ENCODE measurements at places on chromosomes 3 and 15.

GRCh38 chr3:148758303-148758884, 60.7 kb downstream of the AGTR1 start:
- no peak for DNase-seq

GRCh38 chr3:118682921-118683320, 351.7 kb downstream of the IGSF11 start:
- no peak for DNase-seq

- no peak for DNase-seq
These were observed 439.4 kb downstream of the C3orf38 start for GRCh38 chr3:88589138-88589537.

DNA sequence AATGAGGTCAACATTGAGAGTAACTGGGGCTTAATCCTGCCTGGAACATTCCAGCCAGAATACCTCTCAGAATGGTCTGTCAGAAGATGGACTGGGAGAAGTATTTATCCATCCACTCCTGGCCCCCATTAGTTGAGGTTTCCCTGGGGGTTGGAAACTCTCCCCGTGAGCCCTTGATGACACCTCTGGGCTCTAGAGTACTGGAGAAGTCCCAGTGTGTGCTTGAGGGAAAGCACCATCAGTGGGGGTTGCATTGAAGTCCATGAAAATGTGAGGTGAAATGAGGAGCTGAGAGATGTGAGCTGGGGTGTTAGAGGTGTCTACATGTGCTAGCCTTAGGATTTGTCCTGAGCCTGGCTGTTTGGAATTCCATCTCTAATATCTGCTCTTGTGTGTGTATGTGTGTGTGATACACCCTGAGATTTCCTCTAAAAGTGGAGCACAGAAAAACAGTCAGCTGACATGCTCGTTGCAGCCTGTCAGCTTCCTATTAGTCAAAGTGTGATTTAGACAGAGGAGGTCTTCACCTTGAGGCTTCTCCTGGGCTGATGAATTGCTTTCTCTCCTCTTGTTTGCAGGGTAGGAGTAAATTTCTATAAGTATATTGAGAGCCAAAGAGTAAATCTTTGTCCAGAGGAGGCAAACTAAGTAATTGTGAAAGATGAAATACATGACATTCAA, 67.6 kb downstream of the NR1D2 start:
- DNase-seq, result no peak

DNA sequence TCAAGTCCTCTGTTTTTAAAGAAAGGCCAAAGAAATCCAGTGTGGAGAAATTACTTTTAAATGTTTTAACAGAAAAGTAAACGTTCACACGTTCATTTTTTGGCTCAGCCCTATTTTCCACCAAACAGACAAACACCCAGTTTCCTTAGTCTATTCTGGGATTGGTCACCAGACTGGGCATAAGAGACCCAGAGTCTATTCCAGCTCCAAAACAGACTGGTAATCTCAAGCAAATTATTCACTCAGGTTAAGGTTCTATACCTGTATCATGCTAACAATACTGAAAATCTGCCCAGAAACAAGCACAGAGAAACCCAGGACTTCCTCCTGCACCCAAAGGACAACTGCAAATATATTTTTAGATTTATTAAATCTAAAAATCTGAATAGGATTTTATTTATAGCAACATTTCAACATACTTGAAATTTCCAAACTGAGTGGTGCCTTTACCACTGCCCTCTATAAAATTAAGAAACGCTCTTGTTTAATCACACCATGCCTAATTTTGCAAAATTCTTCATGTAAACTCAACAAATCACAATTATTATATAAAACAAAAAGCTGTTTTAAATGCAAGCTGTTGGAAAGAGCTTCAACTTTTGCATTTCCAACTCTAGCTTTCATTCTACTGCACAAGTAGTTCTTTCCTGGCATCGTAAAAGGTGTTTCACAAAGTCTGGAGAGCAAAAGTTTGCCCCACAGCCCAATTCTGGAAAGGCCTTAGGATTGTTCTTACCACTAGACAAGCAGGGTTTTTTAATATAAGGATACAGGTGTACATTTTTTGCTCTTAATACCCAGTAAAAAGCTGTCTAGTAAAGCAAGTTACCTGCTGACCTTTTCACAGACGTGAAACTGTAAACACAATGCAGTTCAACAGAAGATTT, 18.7 kb downstream of the ZNF148 start:
- DNase-seq, result no peak

DNA sequence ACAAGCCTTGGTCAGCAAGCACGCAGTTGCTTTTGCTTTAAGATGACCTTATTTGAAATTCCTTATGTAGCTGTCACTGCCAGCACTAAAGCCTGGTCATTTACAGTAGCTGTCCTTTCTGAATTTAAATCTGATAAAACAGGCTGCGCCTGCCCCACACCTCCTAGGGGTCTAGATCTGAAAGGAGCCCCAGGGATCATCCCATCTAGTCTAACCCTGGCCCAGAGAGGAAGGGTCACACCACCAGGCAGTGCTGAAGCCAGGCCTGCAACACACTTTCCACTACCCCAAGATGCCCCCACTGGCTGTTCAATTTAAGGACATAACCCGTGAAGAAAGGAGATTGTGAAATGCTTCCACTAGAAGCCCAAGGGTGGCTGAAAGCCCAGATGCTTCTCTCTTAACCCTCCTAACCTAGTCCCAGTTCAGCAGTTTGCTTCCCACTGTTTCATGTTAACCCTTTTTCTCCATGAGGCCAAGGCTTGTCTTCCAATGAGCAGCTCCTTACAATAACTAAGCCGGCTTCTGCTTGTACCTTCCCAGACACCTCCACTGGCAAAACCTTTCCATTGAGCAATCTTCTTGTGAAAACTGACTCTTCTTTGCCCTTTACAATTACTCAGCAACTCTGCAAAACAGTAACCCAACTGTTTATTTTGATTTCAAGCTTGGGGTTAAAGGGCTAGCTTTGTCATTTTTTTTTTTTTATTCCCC, 198.9 kb upstream of the LPP start:
- no peak for DNase-seq

DNA sequence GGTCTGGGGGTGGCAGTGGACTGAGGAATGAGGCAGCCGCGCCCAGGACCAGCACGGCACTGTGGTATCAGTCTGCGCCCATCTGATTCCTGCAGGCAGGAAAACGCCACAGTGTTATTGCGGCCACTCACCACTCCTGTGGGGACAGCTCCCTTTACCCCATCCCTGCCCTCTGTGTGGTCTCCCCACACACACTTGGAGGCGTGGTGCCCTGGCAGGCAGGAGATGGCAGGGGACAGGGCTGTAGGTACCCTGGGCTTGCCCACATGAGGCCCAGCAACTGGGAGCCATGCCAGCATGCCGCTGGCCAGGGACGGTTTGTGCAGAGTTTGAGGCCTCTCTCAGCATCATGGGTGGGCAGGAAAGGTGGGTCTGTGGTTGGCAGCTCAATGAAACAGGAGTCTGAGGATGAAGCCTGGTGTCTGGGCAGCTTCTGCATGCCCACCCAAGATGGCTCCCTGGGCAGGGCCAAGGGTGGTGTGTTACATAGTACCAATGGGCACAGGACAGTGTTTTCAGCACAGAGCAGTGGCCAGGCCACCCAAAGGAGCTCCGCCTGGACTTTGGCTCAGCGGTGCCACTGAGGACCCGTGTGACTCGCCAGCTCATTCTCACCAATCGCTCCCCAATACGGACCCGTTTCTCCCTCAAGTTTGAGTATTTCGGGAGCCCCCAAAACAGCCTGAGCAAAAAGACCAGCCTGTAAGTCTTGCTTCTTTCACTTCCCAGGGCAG, 27.2 kb downstream of the ACAA1 start:
- DNase-seq, result no peak

DNA sequence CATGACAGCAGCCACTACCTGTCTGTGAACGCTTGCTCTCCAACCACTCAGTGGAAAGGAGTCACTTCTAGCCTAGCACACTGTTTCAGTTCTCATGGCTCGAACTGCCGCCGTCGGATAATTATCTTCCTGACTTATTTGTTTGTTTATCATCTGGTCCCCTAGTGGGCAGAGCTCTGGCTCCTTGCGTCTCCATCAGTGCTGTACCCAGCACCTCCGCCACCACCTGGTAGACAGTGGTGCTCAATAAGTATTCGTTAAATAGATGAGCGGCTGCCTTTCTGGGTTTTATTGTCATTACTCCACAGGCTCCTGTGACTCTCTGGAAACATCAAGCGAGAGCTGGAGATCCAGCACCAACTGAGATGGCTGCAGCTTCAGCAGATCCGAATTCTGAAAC, 297.5 kb downstream of the NTRK3 start:
- no peak for DNase-seq

DNA sequence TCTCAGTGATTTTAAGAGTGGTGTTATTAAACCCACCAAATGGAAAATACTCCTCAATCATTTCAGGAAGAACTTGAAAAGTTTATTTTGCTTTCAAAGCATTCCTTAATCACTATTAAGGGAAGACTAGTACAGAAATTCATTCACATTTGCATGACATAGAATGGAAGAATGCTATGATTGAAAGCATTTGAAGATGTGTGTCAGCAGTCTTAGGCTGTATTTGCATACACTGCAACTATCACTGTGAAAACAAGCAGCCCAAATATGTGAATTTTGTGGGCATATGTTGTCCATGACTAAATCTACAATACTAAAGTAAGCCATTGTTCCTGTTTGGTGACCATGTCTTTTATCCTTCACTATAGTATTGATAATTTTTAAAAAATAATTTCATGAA, 95.8 kb downstream of the CNTN3 start:
- DNase-seq, result no peak

DNA sequence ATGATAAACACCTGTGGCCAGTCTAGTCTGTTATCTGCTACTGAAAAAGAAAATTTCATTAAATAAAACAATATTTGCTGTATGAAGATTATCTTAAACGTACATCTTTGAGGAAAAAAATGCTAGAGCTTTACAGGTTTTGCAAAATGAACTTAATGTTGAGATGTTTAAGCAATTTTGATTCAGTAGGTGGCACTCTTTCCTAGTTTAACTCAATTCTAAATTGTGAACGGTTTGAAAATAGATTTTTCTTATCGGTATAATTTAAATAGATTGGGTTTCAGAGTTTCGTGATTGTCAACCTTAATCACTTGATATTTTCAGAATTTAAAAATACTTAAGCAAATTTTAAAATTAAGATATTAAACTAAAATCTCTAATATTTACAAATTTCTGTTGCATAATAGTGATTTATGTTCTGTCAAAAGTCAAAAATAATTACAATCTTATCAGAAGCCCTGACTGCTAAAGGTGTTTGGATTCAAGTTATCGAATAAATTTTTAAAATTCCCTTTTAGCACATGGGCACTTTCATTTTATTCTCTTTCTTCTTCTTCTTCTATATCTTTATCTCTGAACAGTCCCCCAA, 7.0 kb upstream of the RNF111 start:
- DNase-seq, result no peak

DNA sequence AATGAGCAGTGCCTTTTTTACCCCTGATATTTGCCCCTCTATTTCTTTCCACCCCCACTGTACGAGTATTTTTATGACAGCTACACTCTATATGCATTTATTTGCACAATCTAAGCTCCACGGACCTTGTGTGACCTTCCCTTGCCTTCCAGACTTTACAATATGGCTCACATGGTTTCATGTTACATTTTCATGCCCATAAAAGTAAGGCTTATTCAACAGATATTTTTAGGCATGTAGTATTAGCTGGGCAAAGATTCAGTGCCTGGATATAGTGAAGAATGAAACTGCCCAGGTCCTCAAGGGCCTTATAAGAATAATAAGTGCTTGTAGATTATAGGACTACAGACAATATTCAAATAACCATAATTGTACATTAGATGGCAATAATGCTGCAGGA, 481.9 kb upstream of the CNTN4 start:
- DNase-seq, result no peak

GRCh38 chr15:98071786-98072185, 111.3 kb downstream of the ARRDC4 start:
- DNase-seq, result no peak

GRCh38 chr3:13879102-13879945, 547 bp downstream of the WNT7A start:
- peak; percentile 33 for DNase-seq

GRCh38 chr3:142019794-142020320, 129.5 kb downstream of the TFDP2 start:
- no peak for DNase-seq

- no peak for DNase-seq
These were observed 41.3 kb downstream of the NMNAT3 start for GRCh38 chr3:139636511-139636910.

DNA sequence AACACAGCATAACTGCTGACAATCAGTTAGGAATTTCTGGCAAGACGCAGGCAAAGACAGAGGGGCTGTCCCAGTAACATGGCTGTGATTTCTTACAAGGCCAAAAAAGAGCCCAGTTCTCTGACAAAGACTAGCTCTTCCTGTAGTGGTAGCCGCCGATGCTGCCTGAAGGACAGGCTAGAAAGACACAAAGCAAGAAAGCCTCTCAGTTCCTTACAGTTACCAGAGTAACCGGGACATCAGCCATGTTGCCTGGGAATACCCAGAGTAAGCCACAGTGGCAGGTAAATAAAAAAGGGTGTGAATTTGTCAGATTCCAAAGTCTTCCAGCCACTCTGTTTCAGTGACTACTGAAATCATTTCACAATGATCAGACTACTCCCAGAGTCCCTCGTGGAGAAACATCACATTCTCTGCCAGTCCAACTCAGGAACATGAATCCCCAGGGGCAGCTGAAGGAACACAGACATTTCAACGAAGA, 493.6 kb upstream of the ADAMTS9 start:
- DNase-seq, result no peak

GRCh38 chr3:71208211-71209095, 375.1 kb downstream of the FOXP1 start:
- no peak for DNase-seq

GRCh38 chr3:163048881-163049280, 1552.3 kb downstream of the OTOL1 start:
- DNase-seq, result no peak

- no peak for DNase-seq
These were observed 17.4 kb downstream of the SLC35A5 start for GRCh38 chr3:112579232-112579631.

- no peak for DNase-seq
These were observed 20.1 kb upstream of the ZCWPW2 start for GRCh38 chr3:28328188-28329151.

DNA sequence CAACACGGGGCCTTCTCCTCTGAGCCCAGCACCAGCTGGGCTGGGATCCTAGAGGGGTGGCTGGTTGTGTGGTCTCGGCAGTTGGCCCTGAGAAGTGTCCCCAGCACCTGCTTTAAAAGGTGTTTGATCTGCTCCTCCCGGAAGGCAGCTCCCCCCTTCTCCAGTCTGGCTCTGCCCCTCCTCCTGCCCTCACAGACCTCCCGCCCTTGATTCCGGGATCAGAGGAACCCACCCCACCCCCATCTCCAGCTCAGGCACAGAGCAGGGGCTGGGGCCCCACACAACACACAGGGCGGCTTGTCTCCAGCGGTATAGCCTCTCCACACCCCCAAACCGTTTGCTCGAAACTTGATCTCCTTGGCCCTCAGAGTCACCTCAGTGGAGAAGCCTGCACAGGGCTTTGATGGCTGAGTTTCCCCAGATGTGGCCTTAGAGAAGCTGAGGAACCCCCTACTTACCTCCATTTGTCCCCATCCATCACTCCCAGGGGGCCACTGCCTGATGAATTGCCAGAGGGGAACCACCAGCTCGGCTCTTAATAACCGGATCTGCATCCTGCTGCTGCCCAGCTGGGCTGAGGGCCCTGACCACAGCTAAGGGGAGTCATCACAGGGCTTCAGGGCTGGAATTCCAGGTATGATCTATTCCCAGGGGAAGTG, 6.4 kb upstream of the STRA6 start:
- DNase-seq, result no peak

- no peak for DNase-seq
These were observed 39.4 kb upstream of the UBL7 start for GRCh38 chr15:74500401-74500800.
